Pulmonary artery endothelial cell (primary cell): ENCODE measurements at places on chromosomes 7 and 10.

GRCh38 chr10:12435348-12435747 is 86.0 kb downstream of the CAMK1D start:
- DNase-seq, result no peak

DNA sequence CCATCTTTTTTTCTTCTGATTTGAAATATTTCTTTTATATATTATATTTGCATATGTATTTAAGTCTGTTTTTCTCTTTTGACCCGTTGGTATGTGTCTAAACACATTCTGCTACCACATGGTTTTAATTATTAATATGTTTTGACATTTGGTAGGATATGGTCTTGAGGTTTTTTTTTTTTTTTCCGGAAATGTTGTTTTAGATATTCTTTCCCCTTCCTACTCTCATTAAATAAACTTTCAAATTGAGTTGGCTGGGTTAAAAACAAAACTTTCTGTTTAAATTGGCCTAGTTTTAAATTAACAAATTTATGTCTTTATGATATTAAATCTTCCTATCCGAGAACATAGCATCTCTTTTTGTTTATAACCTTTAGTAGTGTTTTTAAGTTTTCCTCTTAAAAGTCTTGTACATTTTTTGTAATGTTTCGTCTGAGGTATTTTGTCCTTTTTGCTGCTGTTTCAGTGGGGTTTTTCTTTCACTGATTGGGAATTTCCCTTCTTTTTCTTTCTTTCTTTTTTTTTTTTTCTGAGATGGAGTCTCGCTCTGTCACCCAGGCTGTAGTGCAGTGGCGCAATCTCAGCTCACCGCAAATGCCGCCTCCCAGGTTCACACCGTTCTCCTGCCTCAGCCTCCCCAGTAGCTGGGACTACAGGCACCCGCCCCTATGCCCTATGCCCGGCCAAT is 25.4 kb downstream of the STAM start:
- no peak for DNase-seq

GRCh38 chr7:37070031-37070430 is 345.7 kb upstream of the AOAH start:
- DNase-seq, result no peak

- no peak for DNase-seq
These were observed 203.5 kb downstream of the HIBADH start for GRCh38 chr7:27459021-27459730.

DNA sequence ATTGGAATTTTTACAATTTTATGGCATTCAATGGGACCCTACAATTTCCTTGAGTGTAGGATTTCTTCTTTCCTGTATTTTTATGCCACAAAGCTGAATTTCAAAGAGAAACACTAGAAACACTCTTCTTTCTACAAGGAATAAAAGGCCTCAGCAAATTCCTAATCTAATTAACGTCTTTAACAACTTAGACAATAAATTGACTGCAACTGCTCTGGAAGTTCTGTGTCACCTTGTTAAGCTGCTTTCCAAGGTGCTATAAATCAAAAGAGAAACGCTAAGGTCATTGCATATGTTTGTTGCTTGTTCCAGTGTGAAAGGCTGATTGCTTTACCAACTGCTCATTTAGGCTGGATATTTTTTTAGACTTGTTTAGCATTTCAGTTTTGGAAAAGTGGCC is 182.2 kb downstream of the POLR1F start:
- no peak for DNase-seq

- no peak for DNase-seq
These were observed 177.3 kb upstream of the PFKP start for GRCh38 chr10:2890093-2890492.

- no peak for DNase-seq
These were observed 103.7 kb upstream of the HGF start for GRCh38 chr7:81873559-81873958.

DNA sequence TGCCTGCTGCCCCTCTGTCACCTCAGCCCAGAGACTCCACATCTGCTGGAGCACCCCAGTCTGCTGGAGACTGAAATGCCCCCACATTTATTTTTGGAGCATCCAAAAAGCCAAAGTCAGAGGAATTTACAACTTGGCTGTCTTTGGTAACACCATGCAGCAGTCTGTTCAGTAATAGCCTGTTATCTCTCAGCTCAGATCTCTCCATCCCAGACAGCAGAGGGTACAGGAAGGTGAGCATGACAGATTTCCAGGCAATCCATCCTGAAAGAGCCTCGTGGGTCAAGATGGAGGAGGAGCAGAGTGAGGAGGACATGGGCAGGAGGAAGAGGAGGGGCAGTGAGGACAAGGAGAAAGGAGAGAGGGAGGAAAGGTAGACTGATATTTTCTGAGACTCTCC is 55.9 kb downstream of the GRID1 start:
- DNase-seq, result no peak

- no peak for DNase-seq
These were observed 429.1 kb downstream of the KIF20B start for GRCh38 chr10:90130321-90131086.

DNA sequence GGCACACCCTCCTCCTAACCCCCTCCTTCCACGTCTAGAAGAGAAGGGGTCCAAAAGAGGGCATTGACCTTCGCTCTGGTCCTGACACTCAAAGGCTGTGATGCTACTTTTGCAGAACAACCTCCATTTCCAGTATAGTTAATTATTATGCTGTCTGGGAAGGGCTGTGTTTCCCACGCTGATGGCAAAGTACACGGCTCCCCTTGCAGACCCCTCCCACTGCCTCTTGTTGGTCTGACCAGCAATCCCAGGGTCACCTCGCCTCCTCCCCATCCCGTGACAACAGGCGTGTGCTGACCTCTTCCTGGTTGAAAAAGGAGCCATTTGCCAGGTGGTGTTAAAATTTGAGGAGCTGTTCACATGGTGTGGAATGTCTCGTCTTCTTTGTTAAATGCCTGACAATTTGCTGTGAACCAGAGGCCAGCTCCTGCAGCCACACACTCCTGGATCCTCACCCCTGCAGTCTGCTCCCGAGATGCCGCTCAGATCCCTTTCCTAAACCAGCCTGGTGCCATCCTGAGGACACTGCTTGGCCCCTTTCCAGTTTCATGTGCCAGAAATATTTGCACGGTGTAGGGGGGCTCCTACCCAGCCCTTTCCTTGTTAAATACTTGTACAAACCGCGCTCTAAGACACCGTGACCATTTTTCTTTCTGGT is 321.7 kb downstream of the WDR37 start:
- no peak for DNase-seq

- DNase-seq, result no peak
These were observed 139.4 kb downstream of the KCNMA1 start for GRCh38 chr10:77498210-77498609.

DNA sequence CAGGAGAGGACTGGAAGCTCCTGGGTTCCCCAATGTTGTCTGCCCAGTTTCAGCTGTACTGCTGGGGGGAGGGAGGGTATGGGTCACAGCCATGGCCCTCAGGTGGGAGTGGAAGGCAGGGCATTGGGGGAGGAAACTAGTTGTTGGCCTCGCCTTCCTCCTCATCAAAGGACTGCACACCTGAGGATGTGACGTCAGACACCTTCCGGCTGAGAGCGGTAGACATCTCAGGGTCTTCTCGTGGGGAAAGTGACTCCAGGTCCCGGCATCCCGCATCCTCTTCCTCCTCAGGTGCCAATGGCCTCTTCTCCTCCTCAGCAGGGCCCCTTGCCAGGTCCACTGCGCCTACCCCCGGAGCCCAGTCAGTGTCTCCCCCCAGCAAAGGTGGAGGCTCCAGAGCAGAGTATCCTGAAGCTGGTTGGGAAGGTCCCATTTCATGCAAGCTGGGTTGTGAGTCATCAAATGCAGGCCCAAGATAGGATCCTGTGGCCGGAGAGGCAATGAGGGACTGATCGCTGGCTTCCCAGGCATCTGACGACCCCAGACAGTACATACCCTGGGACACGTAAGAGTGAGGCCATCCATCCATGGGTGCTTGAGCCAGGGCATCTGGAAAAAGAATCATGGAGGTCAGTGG is 6.0 kb downstream of the FAM131B start:
- no peak for DNase-seq

DNA sequence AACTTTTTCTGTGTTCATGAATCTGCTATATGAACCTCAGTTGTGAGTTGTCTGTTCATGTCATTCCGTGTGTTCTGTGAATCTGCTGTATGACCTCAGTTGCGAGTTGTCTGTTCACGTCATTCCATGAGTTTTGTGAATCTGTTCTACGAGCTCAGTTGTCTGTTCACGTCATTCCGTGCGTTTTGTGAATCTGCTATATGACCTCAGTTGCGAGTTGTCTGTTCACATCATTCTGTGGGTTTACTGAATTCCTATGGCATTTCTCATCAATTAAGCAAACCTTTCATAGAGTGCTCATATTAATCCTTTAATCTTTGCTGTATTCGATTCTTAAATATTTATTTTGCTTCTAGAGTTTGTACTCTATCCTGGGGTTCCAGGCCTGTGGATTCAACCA is 150.6 kb downstream of the DIP2C start:
- no peak for DNase-seq

- DNase-seq, result no peak
These were observed 3.2 kb upstream of the IFIT1 start for GRCh38 chr10:89389254-89389653.

DNA sequence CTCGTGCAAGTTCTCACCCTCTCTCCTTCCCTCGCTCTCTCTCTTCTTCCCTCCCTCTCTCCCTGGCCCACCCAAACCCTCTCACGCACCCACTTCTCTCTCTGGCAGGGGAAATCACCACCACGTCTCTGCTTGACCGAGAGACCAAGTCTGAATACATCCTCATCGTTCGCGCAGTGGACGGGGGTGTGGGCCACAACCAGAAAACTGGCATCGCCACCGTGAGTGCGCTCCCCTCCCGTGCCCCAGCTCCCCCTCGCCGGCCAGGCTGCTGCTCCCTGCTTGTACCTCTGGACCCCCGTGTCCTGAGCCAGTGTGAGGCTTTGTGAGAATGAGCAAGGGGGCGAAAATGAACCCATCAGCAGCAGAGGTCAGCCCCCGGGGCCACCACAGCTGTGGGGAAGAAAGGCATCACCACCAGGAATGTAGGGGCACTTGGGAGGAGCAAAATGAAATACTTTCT is 25.5 kb downstream of the C10orf105 start:
- DNase-seq, result no peak

DNA sequence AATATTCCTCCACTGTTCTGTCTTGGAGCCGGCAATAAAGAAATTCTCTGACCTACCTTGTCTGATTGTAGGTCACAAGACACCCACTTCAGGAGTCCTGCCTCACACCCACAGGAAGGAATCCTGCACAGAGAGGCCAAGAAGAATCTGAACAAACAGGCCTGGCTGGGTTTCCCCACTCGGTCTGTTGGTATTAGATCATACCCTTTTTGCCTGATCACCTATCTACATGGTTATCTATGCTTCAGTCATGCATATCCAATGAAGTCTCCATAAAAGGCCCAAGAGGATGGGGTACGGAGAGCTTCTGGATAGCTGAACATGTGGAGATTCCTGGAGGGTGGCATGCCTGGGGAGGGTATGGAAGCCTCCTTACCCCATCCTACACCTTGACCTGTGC is 12.3 kb downstream of the OGDH start:
- no peak for DNase-seq

DNA sequence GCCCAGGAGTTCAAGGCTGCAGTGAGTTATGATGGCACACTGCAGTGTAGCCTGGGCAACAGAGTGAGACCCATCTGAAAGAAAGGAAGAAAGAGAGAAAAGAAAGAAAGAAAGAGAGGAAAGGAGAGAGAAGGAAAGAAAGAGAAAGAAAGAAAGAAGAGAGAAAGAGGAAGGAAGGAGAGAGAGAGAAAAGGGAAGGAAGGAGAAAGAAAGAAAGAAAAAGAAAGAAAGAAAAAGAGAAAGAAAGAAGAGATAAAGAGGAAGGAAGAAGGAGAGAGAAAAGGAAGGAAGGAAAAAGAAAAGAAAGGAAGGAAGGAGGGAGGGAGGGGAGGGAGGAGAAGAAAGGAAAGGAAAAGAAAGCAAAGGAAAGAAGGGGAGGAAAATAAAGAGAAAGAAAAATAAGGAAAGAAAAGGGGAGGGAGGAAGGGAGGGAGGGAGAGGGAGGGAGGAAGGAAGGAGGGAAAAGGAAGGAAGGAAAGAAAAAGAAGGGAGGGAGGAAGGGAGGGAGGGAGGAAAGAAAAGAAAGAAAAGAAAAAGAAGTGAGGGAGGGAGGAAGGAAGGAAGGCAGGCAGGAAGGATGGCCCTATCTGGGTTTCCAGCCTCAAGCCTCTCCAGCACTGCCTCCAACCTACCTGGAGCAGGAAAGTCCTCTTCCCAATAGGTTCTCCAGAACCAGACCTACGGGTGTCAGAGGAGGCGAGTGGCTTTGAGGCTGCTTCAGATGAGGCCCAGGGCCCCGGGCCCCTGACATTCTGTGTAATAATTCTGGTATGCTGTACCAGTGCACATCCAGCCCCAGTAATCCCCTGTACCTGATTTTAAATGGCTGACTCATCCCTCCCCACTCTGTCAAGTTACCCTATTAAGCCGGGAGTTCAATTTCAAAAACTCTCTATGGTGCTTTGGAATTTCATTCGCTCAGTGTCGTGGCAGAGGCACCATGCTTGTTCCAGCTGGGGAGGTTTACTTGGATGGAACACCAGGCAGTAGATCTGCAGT is 6.8 kb upstream of the PARD3 start:
- no peak for DNase-seq

DNA sequence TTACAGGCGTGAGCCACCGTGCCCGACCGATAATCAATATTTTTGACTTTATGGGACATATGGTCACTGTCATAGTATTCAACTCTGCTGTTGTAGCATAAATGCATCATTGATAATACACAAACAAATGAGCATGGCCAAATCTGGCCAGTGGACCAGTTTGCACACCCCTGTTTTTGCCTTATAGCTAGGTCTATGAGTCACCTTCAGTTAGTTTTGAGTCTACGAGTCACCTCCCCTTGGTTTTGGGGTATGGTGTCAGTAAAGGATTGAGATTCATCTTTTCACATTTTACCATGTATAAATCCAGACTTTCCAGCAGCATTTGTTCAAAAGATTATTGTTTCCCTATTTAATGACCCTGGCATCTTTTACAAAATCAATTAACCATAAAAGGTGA is 362.5 kb upstream of the NRP1 start:
- DNase-seq, result no peak

DNA sequence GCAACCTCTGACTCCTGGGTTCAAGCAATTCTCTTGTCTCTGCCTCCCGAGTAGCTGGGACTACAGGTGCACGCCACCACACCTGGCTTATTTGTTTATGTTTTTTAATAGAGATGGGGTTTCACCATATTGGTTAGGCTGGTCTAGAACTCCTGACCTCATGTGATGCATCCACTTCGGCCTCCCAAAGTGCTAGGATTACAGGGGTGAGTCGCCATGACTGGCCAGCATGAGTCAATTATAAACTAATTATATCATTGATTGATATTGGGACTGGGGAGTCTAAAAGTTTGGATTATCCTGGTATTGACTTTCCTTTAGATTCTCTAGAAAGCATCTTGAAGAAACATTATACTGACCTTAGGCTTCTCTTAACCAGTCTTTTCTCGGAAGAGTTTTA is 73.9 kb upstream of the CCNY start:
- DNase-seq, result no peak
